Immature natural killer cell (primary cell): ENCODE measurements at places on chromosomes 16 and 17.

- no peak for DNase-seq
Measured at GRCh38 chr16:51813609-51814008, 662.5 kb upstream of the SALL1 start.

DNA sequence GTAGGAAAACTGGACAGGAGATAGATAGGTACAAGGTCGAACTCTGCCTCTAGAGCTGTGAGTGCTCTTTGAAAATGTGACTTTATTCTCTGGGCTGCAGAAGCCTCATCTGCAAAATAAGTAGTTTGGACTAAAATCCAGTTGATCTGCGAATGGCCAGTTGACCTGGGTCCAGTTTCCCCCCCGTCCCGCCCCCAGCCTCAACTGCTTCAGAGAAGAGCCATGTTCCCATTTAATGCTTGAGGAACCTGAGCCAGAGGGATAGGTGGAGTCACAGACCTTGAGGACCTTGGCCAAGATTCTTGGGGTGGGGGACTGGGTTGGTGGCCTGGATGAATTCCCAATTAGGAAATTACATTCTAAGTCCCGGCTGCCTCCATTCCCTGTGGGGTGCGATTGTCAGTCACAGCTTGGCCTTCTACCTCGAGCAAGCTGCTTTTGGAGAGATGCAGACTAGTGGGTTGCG, 14.1 kb downstream of the TBX2 start:
- no peak for DNase-seq

GRCh38 chr16:1163567-1164055, 10.7 kb downstream of the CACNA1H start:
- DNase-seq = no peak

DNA sequence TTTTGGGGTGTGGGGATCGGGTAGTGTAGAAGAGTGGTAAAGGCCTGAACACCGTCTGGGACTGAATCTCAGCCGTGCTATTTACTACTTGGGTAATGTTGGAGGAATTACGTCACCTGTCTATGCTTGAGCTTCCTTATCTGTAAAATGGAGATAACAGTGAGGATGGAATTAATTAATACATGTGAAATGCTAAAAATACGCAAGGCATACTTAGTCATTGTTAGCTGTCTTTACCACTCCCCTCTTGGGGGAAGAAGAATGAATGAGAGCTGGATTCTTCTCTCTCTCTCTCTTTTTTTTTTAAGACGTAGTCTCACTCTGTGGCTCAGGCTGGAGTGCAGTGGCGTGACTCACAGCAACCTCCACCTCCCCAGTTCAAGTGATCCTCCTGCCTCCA, 41.1 kb upstream of the TANGO6 start:
- DNase-seq = no peak

DNA sequence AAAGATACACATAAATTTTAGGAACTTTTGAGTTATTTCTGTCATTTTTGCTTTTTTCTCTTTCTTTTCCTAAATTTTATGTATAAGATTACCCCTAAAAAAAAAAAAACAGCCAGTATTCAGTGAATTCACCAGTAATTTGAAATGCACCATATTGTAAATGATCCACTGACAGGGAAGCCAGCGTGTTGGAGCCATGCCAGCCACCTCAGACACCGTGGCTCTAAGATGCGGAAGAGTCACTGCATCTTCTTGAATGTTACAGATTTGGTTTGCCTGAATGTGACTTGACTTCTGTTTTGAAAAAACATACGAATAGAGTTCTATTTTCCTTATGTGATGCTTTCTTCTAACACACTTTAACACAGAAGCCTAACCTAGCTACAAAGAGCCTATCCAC, 37.4 kb downstream of the CLUAP1 start:
- no peak for DNase-seq

DNA sequence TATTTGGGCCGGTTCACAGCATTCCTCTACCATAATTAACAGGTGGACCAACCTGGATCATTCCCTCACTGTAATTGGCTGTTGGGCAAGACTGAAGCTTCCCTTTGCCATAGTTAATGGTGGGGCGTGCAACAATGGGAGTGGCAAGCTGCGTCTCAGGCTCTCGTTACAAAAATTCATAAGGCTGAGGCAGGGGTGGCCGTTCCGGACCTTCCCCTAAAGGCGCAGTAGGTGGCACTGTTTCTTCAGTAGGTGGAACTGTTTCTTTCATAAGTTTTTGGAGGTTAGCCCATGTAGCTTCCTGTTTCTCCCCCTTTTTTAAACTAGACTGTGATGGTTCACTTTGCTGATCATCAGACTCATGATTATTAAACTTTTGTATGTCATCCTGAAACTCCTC, 17.0 kb upstream of the TMC5 start:
- no peak for DNase-seq

DNA sequence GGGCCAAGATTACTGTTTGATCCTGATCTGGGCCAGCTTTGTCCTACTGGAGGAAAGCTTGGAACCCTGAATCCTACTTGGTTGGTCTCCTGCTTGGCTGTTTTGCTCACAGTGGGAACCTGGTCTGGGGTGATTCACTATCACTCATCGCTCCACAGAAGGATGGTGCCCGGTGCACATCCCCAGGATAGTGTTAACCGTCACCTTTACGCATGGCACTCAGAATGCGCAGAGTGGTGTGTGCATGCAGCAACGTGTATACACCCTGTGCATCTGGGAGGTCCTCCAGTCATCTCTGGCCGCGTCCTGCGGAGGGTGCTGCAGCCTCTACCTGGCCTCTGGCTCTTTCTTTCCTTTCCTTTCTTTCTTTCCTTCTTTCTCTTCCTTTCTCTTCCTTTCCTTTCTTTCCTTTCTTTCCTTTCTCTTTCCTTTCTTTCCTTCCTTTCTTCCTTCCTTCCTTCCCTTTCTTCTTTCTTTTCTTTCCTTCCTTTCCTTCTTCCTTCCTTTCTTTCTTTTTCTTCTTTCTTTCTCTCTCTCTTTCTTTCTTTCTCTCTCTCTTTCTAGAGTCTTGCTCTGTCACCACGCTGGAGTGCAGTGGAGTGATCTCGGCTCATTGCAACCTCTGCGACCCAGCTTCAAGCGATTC, 13.1 kb downstream of the SOCS3 start:
- no peak for DNase-seq

GRCh38 chr17:49739641-49740271, 24.2 kb downstream of the FAM117A start:
- DNase-seq = peak; percentile 98
